ENCODE measurements at places on chromosomes 11 and 22. TPM values are rescaled to one million over a fixed set of nuclear protein-coding genes. Genes with fewer than 3 reads are reported as not detected.

Gene ISX
- total RNA-seq = not detected

Gene OR5B21
- not detected for total RNA-seq

DNA sequence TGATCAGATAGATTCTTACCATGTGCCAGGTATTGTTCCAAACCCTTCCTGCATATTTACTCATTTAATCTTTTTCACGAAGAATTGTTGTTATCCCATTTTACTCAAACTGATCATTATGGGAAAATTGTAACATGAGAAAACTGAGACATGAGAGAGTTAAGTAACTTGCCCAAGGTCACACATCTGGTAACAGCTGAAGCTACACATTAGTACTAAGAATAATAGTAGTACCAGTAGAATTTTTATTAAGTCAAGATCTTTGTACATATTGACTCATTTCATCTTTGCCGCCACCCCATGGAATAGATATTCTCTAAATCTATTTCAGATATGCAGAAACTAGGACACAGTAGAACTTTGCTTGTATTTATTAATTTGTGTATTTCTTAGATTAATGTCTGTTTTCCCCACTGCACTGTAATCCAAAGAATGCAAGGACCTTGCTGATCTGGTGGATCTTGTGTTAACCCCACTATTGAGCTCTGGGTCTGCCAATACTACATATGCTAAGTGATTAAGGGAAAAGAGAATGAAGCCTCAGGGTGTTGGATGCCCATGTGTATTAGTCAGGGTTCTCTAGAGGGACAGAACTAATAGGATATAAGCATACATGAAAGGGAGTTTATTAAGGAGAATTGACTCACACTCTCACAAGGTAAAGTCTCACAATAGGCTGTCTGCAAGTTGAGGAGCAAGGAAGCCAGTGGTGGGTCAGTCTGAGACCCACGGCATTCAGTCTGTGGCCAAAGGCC, 72.8 kb downstream of the PARVA start:
- DNase-seq = no peak

Gene TUBA8
- total RNA-seq = 5.2 TPM

Gene PPP6R3
- 117 TPM for total RNA-seq

- no peak for DNase-seq
Measured at GRCh38 chr22:46619830-46620501, at the start of gene GRAMD4. TSS of gene GRAMD4 (plus strand) at chr22:46620386. CDS start at chr22:46626800, 6,414 bp downstream.

DNA sequence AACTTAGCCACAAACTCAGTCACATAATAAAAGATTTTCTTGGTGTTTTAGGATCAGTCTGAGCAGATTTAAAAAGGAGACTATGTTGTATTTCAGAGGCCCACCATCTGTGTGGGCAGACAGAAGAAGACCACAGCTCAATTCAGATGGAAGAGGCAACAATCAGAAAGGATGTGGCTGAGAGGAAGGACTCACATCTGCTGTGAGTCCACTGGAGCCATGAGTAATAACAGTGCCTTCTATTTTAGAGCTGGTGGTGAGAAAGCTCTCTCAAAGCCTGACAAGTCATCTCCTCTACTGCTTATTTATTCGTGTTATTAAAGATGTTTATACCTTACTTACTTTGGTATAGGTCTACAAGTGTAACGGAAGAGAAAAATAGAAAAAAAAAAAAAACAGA, 357.2 kb downstream of the OPCML start:
- DNase-seq = no peak

Gene LDHAL6A
- not detected for total RNA-seq

DNA sequence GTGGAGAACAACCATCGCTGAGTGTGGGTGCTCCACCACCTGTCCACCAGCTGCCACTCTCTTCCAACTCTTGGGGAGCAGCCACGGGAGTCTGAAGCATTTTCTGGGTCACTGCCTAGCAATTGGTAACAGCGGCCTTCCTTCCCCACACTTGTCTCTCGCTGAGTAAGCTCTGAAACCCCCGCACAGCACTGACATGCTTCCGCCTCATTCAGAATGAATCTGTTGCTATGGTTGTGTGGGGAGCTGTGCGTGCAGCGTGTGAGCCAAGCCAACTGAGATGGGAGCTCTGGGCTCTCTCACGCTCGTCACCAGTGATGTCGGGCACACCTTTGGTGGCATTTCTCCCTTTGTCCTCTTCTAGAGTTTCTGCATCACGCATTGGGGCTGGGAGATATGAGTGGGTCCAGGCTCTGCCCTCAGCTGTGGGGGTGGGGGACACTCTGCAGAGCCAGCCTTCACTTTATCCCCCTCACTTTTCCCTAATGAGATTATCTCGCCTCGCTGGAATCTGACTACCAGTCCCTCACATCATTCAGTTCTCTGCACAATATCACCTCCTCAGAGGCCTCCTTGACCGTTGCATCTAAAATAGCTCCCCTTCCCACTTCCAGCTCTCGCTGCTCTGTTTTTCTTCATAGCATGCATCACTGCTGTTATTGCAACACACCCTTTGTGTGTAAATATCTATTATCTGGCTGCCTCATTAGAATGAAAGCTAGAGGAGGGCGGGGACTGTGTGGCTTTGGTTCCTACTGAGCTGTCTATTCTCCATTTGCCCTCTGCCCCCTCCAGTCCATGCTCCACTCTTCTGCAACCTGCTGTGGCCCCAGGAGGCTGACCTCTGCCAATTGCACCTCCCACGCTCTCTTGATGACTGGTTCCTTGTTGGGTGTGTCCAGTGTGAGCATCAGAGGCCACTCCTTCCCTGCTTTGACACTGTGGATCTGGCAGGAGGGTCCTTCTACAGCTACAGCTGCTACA, 569.9 kb upstream of the CADM1 start:
- DNase-seq = no peak

DNA sequence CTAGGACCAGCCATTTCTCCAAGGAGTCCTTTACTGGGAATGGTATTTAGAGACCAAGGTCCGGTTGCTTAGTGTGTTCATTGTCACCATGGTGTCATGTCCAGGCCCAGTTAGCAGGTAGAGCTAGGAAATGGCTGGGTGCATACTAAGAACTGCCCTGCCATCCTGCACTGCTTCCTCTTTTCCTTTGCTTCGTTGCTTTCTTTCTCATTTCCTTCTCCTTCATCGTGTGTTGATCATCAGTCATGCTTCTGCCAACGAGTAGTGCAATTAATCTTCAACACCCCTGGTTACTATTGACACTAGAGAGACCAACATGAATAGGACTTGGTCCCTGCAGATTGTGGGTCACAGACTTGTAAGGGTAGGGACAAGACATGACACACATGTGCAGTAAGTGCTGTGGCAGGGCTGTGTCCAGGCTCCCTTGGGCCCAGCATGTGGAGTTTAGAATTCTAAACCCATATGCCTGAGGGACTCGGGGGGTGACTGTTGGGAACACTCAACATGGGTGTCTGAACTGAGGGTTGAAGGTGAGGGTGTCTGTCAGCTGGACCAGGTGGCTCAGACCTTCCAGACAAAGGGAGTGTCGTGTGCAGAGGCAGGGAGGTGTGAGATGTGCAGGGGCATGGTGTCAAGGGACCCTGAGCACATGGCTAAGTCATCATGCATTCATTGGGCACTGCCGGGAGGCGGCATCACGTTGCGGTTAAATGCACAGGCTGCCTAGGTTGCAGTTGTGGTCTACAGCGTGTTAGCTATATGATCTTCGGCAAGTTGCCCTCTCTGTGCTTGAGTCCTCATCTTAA, 42.6 kb downstream of the ST14 start:
- no peak for DNase-seq

GRCh38 chr22:50044485-50045118, 13.5 kb downstream of the TTLL8 start:
- DNase-seq = no peak

All from omental fat pad (tissue), 4 donors.